Naive thymus-derived CD8-positive, alpha-beta T cell (primary cell): ENCODE measurements at places on chromosomes 13 and 19.

- H3K4me1 ChIP-seq = peaks cover 10% of the 10 kb centered on the region
- H3K4me3 ChIP-seq = no peak overlapping the region
- no peak overlapping the region for H3K27ac ChIP-seq
- no peaks in the 10 kb centered on the region for H3K27me3 ChIP-seq
- peaks cover 11% of the 10 kb centered on the region for H3K36me3 ChIP-seq
These were observed 17.3 kb upstream of the EPHX3 start for GRCh38 chr19:15249528-15249874.

GRCh38 chr19:46661735-46662592, 982 bp upstream of the DACT3 start:
- DNase-seq = peak; percentile 85
- peak overlapping the region; percentile 88 for H3K4me3 ChIP-seq
- peaks cover 26% of the 10 kb centered on the region for H3K27me3 ChIP-seq
- peak overlapping the region; percentile 78 for H3K27ac ChIP-seq
- H3K4me1 ChIP-seq = peaks cover 24% of the 10 kb centered on the region

DNA sequence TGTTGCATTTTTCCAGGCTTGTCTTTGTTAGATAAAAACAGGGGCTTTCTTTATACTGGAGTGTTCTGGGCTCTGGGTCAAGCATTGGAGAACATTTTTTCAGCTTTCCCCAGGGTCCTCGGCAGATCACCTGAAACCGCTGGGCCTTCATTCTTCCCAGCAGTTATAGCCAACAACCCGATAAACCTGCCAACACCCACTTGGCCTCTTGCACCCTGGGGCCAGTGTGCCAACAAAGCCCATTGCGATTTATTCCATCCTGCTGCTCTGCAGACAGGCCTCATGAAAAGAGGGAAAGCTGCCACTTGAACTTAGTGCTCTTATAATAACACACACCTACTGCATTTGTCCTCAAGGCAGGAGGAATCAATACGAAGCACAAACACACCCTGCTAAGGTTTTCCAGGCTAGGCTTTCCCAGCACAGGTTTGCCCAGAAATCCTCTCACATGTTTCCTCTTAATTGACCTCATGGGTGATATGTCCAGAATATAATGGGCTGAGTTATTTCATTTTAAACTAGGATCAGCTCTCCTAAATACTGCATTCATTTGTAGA, 669.3 kb downstream of the LIG4 start:
- H3K27me3 ChIP-seq = no peaks in the 10 kb centered on the region
- DNase-seq = no peak
- no peaks in the 10 kb centered on the region for H3K36me3 ChIP-seq

- no peaks in the 10 kb centered on the region for H3K4me1 ChIP-seq
- H3K36me3 ChIP-seq = no peaks in the 10 kb centered on the region
- H3K4me3 ChIP-seq = no peak overlapping the region
- no peak overlapping the region for H3K27ac ChIP-seq
- H3K27me3 ChIP-seq = peaks cover 9% of the 10 kb centered on the region
These were observed 77.9 kb upstream of the UQCRFS1 start for GRCh38 chr19:29290853-29291252.

GRCh38 chr19:16295057-16295456, 29.6 kb upstream of the KLF2 start:
- no peak for DNase-seq
- no peak overlapping the region for H3K27ac ChIP-seq
- H3K36me3 ChIP-seq = no peaks in the 10 kb centered on the region
- H3K27me3 ChIP-seq = no peaks in the 10 kb centered on the region

DNA sequence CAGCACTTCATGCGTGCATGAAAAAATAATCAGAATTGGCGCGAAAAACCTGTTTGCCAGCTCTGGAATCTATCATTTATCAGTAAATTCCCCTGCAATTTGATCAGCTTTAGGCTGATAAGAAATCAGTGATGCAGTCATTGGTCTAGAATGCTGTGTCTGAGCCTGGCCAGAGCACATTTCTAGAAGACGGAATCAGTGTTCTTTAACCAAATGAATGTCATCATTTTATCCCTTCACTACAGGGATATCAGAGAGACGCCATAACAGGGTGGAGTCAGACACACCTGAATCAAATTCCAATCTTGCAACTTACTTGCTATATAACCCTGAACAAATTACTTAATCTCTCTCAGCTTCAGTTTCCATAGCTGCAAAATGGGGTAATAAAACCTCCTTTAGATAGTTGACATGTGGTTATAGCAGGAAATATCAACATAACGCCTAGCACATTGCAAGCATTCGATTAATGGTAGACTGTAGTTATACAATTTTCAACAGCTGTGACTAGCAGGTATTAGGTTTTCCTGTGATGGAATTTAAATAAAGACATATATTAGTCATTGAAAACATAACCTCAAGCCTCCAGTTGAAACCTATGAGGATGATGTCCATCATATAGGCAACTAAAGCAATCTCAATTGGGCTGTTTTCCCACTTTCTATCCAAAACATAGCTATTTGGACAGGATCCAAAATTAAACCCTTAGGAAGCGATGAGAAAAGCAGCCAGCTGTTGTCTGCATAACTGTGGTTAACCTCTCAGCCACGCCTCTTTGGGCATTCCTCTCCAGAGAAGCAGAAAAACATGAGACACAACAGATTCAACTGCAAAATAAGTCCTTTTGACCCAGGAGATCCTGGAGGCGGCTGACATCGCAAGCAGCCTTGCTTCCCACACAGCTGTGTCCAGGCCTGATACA, 51.6 kb upstream of the UBL3 start:
- no peak for DNase-seq
- no peaks in the 10 kb centered on the region for H3K36me3 ChIP-seq
- peak overlapping the region; percentile 56 for H3K27ac ChIP-seq
- H3K4me3 ChIP-seq = peak overlapping the region; percentile 80
